ENCODE measurements at places on chromosomes 2 and 18.

GRCh38 chr2:65045651-65046050, 10.6 kb upstream of the CEP68 start:
- no peak for DNase-seq

DNA sequence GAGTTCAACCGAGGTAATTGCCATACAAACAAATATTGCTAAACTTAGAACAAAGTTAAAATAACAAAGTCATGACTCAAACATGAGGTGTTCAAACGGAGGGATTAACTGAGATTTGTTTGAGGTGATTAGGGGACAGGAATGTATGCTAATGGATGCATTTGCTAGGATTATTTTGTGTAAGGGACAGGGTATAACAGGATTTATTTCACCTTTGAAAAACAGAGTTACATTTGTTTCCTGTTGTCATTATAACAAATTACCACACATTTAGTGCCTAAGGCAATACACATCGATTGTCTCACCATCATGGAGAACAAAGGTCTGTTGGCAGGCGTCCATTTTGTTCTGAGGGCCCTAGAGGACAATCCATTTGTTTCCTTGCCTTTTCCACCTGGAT, 304.3 kb upstream of the CNTNAP5 start:
- DNase-seq: no peak

GRCh38 chr2:29080886-29081743, 6.8 kb upstream of the PCARE start:
- no peak for DNase-seq

- DNase-seq: no peak
Measured at GRCh38 chr18:49412679-49413078, 47.8 kb downstream of the DYM start.

- DNase-seq: no peak
Measured at GRCh38 chr2:119838179-119838578, 78.5 kb downstream of the PTPN4 start.

- DNase-seq: no peak
Measured at GRCh38 chr2:169659320-169659719, 34.9 kb downstream of the CFAP210 start.

GRCh38 chr2:176652300-176653182, 383.3 kb downstream of the MTX2 start:
- no peak for DNase-seq

DNA sequence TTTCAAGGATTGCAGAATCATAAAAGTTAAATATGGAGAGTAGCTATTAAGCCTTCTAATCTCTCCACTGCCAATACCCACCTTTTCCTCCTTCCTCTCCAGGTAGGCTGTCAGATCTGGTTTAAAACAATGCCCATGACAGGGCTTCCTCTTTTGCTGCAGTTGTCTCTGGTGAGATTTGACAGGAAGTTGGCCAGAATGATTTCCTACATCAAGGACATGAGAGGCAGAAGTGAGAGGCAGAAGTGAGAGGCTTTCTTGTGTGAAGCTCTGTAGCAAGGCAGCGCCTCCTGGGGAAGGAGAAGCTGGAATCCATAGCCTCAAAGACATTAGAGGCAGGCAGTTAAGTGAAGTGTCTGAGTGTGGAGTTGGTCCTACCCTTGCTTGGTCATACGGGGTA, 385.7 kb downstream of the HRH4 start:
- no peak for DNase-seq

- no peak for DNase-seq
Measured at GRCh38 chr2:31729442-31730092, 148.8 kb upstream of the SRD5A2 start.

GRCh38 chr18:22471546-22472131, 53.9 kb upstream of the CTAGE1 start:
- no peak for DNase-seq

DNA sequence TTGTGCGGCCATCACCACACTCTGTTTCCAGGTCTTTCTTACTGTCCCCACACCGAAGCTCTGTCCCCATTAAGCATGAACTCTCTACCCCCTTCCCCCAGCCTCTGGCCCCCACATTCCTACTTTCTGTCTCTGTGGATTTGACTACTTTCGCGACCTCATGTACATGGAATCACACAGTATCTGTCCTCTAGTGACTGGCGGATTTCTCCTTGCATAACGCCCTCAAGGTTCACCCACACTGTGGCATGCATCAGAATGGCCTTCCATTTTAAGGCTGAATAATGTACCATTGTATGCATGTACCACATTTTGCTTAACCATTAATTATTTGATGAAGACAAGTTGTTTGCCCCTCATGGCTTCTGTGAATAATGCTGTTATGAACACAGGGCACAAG, 467.6 kb upstream of the HS6ST1 start:
- DNase-seq: no peak

DNA sequence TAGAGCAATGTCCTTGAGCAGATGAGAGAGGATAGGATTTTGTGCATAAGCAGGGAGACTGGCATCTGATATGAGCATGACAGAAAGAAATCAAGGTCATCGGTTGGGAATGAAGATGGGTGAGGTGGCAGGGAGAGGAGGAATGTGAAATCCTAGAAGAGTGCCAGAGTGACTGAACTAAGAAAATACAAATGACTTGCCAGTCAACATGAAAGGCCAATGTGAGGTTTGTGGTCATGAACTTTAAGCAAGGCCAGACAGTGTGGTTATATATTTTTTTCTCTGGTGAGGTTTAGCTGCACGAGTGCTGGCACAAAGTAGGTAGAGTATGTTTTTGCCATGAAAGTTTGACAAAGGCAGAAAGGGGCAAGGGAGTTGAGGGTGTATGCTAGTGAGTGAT, 21.2 kb downstream of the QPCT start:
- no peak for DNase-seq

DNA sequence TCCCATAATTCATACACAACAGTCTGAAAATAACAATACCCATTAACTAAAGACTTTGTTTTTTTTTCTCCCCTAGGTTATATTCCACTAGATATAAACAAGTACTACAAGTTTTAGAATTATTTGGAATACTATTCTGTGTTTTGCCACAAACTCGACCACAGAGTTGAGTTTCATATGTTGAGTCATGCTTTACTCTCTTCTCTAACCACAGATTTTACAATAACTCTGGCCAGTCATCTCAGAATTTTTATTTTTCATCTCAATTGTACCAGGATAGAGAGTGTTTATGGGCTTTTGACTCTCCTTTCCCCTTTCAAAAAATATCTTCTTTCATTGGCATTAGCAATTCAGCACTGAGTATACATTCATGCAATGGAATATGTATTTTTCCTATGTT, 348.7 kb upstream of the GALNT5 start:
- no peak for DNase-seq
